ENCODE measurements at places on chromosomes 16 and 17. TPM values are rescaled to one million over a fixed set of nuclear protein-coding genes. Genes with fewer than 3 reads are reported as not detected.

GRCh38 chr16:75924397-75924796, 198.1 kb upstream of the CPHXL start:
- no peak for DNase-seq

GRCh38 chr17:54891176-54891821, 9.4 kb upstream of the TOM1L1 start:
- DNase-seq, result no peak

GRCh38 chr17:74480290-74480689, 13.9 kb downstream of the CD300A start:
- no peak for DNase-seq

- no peak for DNase-seq
Measured at GRCh38 chr16:4962716-4963115, 4.6 kb downstream of the SEC14L5 start.

UBTF gene
- 102 TPM for total RNA-seq

DNA sequence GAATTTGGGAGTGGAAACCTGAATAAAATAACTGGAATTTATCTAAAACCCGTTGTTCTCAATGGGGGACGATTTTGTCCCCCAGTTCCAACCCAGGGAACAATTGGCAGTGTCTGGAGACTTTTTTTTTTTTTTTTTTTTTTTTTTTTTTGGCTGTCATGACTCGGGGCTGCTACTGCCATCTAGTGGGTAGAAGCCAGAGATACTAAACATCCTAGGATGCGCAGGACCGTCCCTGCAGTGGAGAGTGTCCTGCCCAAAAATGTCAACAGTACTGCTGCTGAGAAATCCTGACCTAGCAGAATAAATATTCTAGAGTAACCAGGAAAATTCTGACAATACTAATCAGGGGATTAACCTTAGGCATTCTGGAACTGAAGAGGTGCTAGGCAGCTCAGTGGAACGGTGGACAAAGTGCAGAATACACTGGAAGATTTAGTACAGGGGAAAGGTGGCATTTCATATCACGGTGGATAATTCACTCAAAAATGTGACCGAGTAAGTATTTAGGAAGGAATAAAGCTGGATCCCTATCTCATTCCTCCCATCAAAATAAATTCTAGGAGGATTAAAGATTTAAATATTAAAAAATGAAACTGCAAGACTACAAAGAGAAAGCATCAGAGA, 107.6 kb downstream of the SPECC1 start:
- DNase-seq, result no peak

- no peak for DNase-seq
Measured at GRCh38 chr16:2482708-2483534, 8.0 kb downstream of the TBC1D24 start.

CD300C gene
- total RNA-seq, result not detected

DNA sequence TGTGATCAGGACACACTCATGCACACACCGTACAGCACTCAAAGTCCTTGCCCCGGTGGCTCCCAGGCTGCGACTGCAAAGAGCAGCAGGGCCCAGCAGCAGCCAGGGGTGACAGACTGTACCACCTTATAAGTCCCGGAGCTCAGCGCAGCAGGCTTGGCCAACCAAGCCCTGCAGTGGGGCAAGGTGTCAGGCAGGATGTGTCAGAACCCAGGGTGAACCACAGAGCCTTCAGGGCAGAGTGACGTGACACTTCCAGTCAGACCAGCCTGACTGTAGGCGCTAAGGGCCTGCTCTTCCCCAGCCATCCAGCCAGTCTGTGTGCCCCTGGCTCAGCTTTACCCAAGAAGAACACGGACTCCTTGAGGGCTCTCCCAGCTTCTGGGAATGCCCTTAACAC, 204.1 kb downstream of the COPRS start:
- no peak for DNase-seq

GRCh38 chr17:66684261-66684660, 150.7 kb upstream of the CACNG5 start:
- DNase-seq, result no peak

- DNase-seq, result no peak
Measured at GRCh38 chr17:2395258-2396181, 5.3 kb downstream of the MNT start.

DNA sequence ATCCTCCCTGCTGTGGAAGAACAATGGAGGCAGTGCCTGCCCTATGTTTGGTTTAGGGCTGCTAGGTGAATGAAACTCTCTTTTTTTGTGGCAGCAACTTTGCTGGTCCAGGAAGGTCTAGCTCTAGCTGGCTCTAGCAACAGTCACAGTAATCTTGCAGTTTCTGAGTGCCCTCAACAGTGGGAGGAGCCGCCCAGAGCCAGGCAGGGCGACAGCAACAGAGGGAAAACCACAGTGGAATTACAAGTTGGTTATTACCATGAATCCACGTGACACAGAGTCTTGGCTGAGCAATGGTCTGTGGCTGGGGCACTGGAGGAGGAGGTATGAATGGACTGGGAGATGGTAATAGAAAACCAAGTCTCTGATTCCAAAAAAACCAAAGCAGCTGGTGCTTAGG, 10.3 kb downstream of the HSPB9 start:
- DNase-seq, result no peak

GRCh38 chr17:32610943-32611342, 124.2 kb downstream of the CDK5R1 start:
- no peak for DNase-seq

GRCh38 chr16:17131351-17131750, 339.4 kb downstream of the XYLT1 start:
- no peak for DNase-seq

GRCh38 chr16:30535106-30535776, 583 bp upstream of the ZNF747 start:
- DNase-seq, result peak; percentile 46

PRAC2 gene
- not detected for total RNA-seq

GRCh38 chr17:17668775-17669579, 12.3 kb upstream of the RAI1 start:
- no peak for DNase-seq

DNA sequence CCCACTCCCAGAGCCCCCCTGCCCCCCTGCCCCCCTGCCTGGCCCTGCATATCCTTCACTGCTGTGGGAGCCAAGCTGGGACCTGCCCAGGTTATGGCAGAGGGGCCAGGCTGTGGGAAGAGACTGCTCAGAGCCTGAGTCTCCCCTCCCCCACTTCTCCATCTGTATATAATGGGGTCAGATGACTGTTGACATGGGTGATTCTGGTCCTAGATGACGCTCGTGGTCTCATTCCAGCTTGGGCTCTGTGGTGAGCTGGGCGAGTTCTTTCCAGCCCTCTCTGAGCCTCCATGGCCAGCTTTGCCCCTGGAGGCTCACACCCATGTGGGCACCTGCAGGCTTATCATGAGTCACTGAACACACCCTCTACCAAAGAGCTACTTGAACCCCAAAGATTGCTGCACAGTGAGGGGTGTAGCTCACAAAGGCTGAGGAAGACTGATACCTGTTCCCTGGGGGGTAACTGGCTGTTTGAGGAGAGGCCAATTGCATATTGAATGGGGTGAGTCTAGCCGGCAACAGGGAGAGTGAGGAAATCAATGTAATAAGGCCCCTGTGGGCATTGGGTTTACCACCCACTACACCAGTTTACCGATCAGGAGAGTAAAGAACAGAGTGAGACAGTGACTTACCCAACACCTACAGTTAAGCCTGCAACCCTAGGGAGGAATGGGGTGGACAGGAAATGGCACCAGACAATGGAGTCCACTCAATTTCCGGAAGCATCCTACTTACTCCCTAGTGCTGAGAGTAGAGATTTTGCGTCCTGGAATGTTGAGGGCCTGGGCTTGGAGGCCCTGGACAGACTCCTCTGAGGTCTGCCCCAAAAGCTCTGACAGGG, 4.2 kb upstream of the SREBF1 start:
- no peak for DNase-seq

- DNase-seq, result no peak
Measured at GRCh38 chr16:1535391-1536291, 2.2 kb downstream of the TMEM204 start.

GRCh38 chr17:78658281-78658785, 81.1 kb upstream of the DNAH17 start:
- DNase-seq, result no peak

CA5A gene
- total RNA-seq, result not detected
